ENCODE measurements at places on chromosomes 6 and 20. TPM values are rescaled to one million over a fixed set of nuclear protein-coding genes. Genes with fewer than 3 reads are reported as not detected.

DNA sequence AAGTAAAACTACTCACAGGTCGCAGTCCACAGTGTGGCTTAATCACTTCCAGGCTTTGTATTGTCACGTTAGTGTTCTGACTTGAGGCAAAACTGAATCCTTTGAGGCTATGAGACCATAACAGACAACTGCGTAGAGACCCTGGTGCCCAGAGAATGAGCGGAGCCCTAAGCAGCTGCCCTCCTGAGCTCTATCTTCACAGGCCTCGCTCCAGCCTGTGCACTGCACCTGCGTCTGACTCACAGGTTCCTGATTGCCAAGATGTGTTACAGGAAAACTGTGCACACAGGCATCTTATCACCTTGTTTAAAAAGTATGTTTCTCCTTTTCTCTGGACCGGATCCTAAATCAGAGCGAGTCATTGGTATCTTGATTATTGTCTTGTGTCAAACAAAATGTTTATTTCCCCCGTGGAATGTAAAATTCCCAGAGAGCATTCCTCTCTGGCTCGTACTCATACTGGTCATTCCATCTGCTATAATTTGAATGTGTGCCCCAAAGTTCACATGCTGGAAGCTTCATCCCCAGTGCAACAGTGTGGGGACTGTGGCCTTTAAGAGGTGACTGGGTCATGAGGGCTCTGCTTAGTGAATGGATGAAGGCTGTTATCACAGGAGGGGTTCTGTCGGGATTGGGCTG lies 25.7 kb downstream of the PRR18 start:
- no peaks in the 10 kb centered on the region for H3K4me1 ChIP-seq
- no peaks in the 10 kb centered on the region for H3K27me3 ChIP-seq
- H3K27ac ChIP-seq = no peak overlapping the region
- no peak for DNase-seq
- H3K4me3 ChIP-seq = no peak overlapping the region

- DNase-seq = no peak
- no peaks in the 10 kb centered on the region for H3K27me3 ChIP-seq
- no peaks in the 10 kb centered on the region for H3K4me1 ChIP-seq
- H3K27ac ChIP-seq = no peak overlapping the region
These were observed 166.8 kb upstream of the CST7 start for GRCh38 chr20:24782301-24782700.

DNA sequence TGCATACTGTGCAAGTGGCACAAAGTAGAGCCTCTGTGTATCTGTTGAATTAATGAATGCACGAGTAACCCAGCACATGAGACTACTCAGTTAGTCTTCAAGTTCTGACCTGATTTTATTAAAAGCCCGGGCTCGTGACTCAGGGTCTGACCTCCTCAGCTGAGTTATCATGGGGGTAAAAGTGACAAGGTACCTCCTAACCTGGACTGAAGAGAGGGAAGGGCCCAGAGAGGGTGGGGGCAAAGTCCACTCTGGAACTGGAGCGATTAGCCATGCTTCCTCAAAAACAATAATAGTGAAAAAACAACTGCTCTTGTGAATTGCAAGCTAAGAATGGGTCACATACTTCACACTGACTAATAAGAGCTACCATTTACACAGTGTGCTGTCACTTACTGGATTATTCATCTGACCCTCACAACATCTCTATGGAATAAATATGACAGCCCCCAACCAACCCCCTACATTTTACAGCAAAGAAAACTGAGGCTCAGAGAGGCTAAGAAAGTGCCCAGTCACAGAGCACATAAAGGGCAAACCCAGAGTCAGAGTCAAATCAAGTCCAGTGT lies 26.7 kb downstream of the TRERF1 start:
- peaks cover 17% of the 10 kb centered on the region for H3K4me1 ChIP-seq
- no peaks in the 10 kb centered on the region for H3K36me3 ChIP-seq
- no peak overlapping the region for H3K4me3 ChIP-seq
- no peaks in the 10 kb centered on the region for H3K27me3 ChIP-seq
- DNase-seq = no peak

Gene ENPP5
- total RNA-seq = 2.0 TPM
